ENCODE measurements at places on chromosomes 1 and 21. TPM values are rescaled to one million over a fixed set of nuclear protein-coding genes. Genes with fewer than 3 reads are reported as not detected.
A peak's percentile ranks its signal among the peaks of the same experiment; 100 is the strongest.

GRCh38 chr1:217311766-217312165 lies 319.1 kb downstream of the GPATCH2 start:
- no peaks in the 10 kb centered on the region for H3K4me1 ChIP-seq
- no peak overlapping the region for H3K4me3 ChIP-seq
- H3K36me3 ChIP-seq, result no peaks in the 10 kb centered on the region
- no peak overlapping the region for H3K27ac ChIP-seq
- no peaks in the 10 kb centered on the region for H3K27me3 ChIP-seq
- no peak for DNase-seq

DNA sequence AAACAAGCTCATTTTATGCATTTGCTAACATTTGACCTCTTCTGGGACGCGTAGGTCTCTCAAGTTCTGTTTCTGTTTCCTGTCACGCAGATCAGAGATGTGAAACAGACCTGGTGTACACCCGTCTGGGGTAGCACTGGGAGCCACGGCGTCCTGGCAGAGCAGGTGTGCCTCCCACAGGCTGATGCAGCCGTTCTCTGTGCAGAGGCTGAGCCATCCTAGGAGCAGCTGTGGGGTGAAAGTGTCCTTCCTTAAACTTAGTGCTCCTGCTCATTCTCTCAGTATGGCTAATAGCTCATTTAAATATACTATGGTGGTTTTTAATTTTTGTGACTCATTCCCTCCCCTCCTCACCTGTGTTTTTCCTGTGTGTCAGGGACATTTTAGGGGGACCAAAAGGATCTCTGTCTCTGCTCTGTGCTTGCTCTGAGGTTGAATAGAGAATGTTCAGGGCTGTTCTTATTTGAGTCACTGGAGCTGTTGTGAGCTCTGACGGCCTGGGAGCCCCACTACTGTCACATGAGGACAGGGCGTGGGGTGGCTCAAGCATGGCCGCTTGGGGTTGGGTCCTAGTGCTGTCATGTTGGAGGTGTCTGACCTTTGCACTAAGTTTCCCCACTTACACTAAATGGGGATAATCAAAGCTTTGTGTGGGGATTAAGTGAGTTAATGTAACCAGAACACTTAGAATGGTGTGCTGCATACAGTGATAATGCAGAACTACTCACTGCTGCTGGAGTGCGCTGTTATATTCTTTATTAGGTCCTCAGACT lies 43.0 kb downstream of the GALNT2 start:
- no peaks in the 10 kb centered on the region for H3K27me3 ChIP-seq
- H3K36me3 ChIP-seq, result peaks cover 31% of the 10 kb centered on the region
- H3K4me1 ChIP-seq, result peaks cover 90% of the 10 kb centered on the region
- peak overlapping the region; percentile 27 for H3K4me3 ChIP-seq
- DNase-seq, result peak; percentile 95

GRCh38 chr1:114976891-114977290 lies 52.7 kb upstream of the TSHB start:
- H3K4me1 ChIP-seq, result peaks cover 2% of the 10 kb centered on the region
- H3K27me3 ChIP-seq, result peaks cover 5% of the 10 kb centered on the region
- no peak overlapping the region for H3K27ac ChIP-seq

DNA sequence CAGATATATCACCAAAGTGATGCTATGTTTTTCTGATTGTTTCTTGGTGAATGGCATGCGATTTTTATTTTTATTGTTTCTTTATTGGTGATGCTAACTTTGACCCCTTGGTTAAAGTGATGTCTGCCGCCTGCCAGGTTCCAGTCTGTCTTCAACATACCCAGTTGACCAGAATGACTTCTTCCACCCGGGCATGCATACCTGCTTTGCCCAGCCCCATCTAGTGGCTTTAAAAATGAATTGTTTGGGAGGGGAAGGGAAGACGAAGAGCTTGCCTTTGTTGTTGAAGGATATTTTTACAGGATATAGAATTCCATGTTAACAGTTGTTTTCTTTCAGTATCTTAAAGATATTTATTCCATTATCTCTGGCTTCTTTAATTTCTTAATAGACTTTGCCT lies 65.1 kb downstream of the ATG4C start:
- H3K27ac ChIP-seq, result no peak overlapping the region
- H3K4me1 ChIP-seq, result no peaks in the 10 kb centered on the region
- peaks cover 3% of the 10 kb centered on the region for H3K36me3 ChIP-seq
- no peaks in the 10 kb centered on the region for H3K27me3 ChIP-seq

The FCAMR gene
- total RNA-seq, result not detected
